ENCODE measurements at places on chromosomes 4 and X. TPM values are rescaled to one million over a fixed set of nuclear protein-coding genes. Genes with fewer than 3 reads are reported as not detected.

The FRG2 gene
- not detected for total RNA-seq

The ZRSR2 gene
- total RNA-seq: 9.1 TPM

The NDNF gene
- not detected for total RNA-seq

The HGFAC gene
- total RNA-seq: 0.14 TPM

The GJB1 gene
- total RNA-seq: 0.09 TPM

The CENPVL1 gene
- not detected for total RNA-seq

The RAB39B gene
- total RNA-seq: 0.80 TPM

The GRIA3 gene
- not detected for total RNA-seq

The RPA4 gene
- 0.24 TPM for total RNA-seq

The GPRASP2 gene
- 4.7 TPM for total RNA-seq

The DLG3 gene
- 6.6 TPM for total RNA-seq

The GCNA gene
- total RNA-seq: 1.7 TPM

The HEPH gene
- not detected for total RNA-seq

The ASB5 gene
- 0.03 TPM for total RNA-seq

The FRG1 gene
- 42.2 TPM for total RNA-seq

The BMPR1B gene
- total RNA-seq: 4.3 TPM

The GAB1 gene
- 2.9 TPM for total RNA-seq

All from A549 treated with AZD2906 at 1 μM for 4 hours (cell line).